ENCODE measurements at places on chromosomes 12 and 14.

DNA sequence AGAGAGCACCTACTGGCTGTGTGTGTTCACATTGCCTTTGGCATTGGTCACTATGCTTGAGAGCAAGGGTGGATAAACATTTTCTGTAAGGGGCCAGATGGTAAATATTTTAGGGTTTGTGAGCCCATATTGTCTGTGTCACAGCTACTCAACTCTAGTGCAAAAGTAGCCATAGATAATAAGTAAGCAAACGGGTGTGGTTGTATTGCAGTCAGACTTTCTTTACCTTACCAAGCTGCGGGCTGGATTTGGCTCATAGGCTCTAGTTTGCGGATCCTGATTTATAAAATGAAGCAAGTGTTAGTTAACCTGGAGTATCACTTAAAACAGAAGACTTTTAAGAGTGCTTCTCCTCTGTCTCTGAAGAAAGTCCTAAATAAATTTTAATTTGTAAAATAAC, 169.0 kb downstream of the KICS2 start:
- DNase-seq = no peak

GRCh38 chr14:56284641-56285040, 166.4 kb downstream of the PELI2 start:
- DNase-seq = no peak

DNA sequence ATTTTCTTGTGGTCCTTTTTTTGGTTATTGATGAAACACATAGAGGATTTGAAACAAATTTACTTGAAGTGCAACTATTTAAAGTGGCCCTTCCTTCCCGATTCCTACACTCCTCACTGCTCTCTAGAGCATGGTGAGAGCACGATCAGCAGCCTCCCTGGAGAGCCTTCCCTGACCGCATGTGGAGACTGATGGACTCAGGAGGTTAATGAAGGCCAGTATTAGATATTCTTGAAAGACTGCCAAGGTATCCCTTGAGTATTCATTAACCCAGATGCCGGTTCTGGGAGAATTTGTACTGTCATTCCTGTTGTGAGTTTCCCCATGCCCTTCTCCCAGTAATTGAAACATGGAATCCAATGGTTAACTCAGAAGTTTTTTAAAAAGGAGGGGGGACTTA, 102.8 kb upstream of the FGD4 start:
- no peak for DNase-seq

GRCh38 chr14:54682578-54682977, 115.7 kb downstream of the SAMD4A start:
- no peak for DNase-seq

DNA sequence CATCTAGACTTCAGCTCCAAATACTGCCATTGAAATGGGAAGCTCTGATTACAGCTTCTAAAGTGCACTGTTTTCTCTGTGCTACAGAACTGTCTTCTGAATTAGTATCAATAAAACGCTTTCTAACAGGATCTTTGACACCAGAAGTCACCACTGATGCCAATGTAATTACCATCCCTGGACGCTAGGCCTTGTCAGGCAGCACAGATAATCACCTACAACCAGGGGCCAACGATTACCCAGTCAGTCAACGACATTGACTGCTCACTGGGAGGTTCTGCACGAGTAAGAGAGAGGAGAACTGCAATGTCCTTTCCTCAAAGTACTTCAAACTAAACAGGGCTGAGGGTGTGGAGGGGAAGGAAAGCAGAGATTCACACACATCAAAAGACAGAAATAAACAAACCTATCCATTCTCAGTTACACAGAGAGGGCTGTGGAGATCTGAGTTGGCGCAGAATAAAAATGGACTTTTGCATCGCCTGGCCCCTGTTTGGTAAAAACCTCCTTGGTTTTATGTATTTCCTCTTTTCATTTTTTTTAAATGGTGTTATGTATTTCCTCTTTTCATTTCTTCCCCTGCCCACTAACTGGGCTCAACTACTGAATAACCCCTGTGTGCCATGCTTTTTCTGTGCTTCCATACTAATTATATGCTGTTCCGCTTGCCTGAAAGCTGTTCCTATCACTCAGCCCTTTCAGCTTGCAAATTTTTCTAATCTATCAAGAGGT, 492.2 kb downstream of the APAF1 start:
- DNase-seq = no peak

- DNase-seq = no peak
Observed at GRCh38 chr12:118436986-118437385, 60.6 kb downstream of the SUDS3 start.

GRCh38 chr14:59310633-59311032, 122.2 kb downstream of the DAAM1 start:
- DNase-seq = no peak

DNA sequence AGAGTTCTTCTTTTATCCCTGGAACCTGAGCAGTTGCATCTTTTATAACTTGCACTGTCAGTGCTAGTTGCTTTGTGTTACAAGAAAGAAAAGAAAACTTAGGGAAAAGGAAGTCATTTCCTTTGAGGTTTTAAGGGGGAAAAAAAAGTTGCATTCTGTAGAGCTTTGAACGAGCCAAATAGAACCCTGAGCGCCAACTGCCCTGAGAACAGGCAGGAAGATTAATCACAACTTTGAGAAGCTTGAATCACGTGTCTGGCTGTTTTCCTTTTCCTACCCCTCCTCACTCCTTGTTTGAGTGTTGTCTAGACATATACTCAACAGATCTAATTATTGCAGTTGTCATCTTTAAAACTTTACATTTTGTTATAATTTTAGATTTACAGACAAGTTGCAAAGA, 12.5 kb downstream of the PCNX1 start:
- no peak for DNase-seq

- DNase-seq = no peak
Observed at GRCh38 chr12:53049571-53050318, at the start of gene TNS2. TSS of gene TNS2 (plus strand) at chr12:53050065. CDS start at chr12:53050186, 121 bp downstream.
